ENCODE measurements at places on chromosomes 12 and 14.

DNA sequence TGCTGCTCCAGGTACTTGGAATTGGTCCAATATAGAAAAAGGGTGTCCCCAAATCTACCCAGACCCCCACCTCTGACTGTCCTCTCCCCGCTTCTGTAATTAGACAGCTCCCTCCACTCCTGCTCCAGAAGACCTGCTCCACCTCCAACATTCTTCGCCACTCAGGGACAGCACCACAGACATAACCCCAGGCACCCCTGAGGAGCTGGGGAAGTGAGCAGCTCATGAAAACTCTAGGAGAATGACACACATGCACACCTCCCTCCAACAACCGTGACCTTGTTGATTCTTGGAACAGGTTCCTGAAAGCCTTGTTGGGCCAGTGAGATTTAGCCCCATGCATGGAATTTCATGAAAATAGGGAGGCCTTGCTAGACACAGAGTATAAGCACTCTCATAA is 8.2 kb downstream of the KRT4 start:
- no peak for DNase-seq

DNA sequence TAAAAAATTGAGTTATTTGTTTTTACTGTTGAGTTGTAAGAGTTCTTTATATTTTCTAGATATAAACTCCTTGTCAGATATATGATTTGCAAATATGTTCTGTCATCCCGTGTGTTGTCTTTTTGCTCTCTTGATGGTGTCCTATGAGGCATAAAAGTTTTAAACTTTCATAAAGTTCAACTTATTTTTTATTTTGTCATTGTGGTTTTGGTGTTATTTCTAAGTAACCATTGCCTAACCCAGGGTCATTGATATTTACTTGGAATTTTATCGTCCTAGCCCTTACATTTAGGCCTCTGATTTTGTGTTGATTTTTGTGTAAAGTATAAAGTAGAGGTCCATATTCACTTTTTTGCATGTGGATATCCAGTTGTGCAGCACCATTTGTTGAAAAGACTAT is 63.1 kb downstream of the SRGAP1 start:
- DNase-seq, result no peak

DNA sequence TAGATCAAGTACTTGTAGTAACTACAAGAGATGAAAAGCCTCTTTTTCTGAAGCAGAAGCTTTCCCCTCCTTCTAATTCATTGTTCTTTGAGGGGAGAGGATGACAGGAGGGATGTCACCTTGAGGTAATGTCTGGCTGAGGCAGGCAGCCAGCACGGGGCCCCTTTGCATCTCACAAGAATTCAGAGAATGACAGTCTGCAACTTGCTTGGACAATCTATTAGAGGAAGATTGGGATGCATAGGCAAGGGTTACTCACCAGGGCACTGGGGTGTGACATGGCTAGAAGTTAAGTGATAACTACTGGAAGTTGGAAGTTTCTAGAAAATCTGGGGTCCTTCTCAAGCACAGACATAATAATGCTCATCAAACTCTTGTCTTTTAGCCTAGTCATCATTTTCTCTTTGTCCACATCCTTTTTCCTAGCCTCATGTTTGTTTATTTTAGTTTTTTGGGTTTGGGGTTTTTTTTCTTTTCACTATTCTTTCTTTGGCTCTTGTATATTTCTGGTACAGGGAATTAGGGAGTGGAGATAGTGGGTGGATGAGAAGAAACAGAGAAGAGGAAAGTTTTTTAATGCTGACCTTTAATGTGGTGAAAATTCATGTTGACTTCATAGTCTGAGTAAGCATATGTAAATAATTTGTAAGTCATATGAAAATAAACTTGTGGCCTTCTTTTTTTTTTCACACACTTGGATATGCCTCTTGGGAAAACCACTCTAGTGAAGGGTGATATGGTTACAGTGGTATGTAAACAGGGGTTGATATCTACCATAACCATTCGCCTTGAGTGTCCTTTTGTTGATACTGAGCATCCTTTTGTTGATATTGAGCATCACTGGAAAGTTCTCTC is 55.1 kb downstream of the TTLL5 start:
- no peak for DNase-seq

GRCh38 chr12:38157933-38158401 is 158.6 kb upstream of the ALG10B start:
- no peak for DNase-seq

- no peak for DNase-seq
Measured at GRCh38 chr14:79304279-79304678, 907.0 kb downstream of the DIO2 start.

- no peak for DNase-seq
Measured at GRCh38 chr14:101223561-101224162, 320.1 kb upstream of the RTL1 start.

GRCh38 chr14:66036547-66036946 is 449.6 kb upstream of the CCDC196 start:
- DNase-seq, result no peak

DNA sequence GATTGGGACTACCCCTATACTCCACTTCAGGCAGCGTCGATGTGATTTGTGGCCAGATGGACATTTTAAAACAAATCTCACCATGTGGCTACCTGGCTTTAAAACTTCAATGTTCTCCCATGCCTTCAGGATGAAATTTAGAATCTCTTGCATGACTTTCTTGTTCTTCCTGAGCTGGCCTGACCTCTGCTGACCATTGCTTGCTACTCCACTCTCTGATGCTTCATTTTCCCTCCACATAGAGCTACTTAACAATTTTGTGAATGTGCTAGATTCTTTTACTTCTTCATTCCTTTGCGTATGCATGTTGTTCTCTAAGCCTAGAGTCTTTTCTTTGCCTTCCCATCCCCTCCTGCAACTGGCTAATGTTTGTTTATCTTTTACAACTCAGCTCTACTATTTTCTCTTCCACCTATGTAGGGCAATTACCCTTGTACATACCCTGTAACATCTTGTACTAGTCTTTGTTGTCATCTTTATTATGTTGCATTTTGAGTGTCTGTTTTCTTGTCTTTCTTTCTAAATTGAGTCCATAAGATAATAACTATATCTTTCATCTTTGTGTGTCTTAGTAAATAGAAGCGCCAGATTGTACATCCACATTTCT is 41.2 kb downstream of the YLPM1 start:
- DNase-seq, result no peak

DNA sequence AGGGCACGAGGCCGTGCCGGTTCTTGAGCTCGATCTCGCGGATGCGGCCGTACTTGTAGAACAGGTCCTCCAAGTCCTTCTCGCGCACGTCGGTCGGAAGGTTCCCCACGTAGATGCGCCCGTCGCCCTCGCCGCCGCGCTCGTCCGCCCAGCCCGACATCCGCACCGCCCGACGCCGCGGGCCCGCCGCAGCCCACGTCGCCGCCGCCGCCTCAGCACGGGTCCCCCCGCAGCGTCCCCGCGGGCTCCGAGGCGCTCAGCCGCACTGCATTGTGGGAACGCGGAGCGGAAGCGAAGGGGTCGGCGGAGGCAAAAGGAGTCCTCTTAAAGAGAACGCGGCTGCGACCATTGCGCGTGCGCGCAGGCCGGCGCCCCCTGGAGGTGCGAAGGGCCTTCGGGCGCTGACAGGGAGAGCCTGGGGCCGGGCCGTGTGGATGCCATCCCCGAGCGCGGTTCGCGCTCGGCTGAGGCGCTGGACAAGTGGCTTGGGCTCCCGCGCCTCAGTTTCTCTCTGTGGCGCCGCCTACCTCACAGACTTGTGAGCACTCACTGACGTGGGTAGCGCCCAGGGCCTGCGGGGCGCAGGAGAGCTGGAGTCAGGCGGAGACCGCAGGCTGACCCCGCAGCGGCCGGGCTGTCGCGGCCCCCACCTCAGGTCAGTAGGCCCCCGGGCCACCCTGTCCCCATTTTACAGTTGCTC is at the start of gene SRSF9:
Gene SRSF9, minus strand, starts transcription at position 299 of the 700 bp plus-strand sequence. Its CDS starts 139 bp downstream, at position 160.
- DNase-seq, result peak; percentile 98

GRCh38 chr14:22614240-22614799 is 16.2 kb downstream of the ABHD4 start:
- no peak for DNase-seq

DNA sequence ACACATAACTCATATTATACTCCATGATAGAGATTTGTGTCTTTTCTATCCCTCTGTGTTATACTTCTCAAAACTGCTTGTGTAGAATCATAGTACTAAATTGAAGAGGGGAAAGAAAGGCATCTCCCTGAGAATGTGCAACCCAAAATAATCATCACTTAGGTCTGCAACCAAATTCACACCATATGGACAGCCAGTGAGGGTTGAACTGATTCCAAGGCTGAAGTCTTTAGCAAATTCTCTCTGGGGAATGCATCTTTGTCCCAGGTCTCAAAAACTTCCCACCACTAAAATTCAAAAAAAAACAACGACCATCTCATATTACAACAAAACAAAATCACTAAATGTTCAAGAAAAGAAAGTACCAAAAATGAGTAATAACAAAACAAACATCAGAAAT is 11.0 kb downstream of the ZFC3H1 start:
- DNase-seq, result no peak

- no peak for DNase-seq
Measured at GRCh38 chr12:117277875-117278274, 83.6 kb downstream of the NOS1 start.

DNA sequence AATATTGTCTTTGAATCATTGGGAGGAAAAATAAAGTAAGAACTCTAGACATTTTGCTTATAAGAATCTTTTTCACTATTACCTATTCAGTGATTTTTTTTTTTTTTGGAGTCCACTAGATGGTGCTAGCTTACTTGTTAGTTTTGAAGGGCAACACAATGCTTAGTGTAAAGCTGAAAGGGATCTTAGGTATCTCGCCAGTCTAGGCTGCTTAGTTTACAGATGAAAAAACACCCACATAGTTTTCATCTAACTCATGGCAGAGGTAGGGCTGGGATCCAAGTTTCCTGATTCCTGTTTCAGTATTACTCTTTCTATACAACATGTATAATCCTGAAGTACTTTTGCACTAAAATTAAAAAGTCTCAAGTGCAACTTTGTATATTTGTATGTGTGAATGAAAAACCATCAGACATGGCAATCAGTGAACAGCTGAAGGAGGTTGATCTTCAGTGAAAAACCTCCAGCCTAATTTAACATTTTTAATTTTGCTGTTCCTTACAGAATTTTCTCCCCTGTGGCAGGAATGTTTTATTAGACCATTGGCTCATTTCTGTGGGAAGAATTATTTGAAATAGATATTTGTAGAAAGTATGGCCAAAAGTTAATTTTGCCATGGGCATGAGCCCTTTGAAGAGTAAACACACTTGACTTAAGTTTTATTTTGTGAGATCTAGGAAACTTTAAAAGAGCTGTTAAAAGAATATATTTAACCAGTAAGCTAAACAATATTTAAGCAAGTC is 40.7 kb downstream of the LRRIQ1 start:
- no peak for DNase-seq

- no peak for DNase-seq
Measured at GRCh38 chr12:10940389-10940788, 1.3 kb upstream of the TAS2R14 start.

- DNase-seq, result no peak
Measured at GRCh38 chr14:64912261-64912660, 2.0 kb upstream of the CHURC1 start.

GRCh38 chr14:75752907-75753594 is 92.0 kb downstream of the TTLL5 start:
- no peak for DNase-seq

DNA sequence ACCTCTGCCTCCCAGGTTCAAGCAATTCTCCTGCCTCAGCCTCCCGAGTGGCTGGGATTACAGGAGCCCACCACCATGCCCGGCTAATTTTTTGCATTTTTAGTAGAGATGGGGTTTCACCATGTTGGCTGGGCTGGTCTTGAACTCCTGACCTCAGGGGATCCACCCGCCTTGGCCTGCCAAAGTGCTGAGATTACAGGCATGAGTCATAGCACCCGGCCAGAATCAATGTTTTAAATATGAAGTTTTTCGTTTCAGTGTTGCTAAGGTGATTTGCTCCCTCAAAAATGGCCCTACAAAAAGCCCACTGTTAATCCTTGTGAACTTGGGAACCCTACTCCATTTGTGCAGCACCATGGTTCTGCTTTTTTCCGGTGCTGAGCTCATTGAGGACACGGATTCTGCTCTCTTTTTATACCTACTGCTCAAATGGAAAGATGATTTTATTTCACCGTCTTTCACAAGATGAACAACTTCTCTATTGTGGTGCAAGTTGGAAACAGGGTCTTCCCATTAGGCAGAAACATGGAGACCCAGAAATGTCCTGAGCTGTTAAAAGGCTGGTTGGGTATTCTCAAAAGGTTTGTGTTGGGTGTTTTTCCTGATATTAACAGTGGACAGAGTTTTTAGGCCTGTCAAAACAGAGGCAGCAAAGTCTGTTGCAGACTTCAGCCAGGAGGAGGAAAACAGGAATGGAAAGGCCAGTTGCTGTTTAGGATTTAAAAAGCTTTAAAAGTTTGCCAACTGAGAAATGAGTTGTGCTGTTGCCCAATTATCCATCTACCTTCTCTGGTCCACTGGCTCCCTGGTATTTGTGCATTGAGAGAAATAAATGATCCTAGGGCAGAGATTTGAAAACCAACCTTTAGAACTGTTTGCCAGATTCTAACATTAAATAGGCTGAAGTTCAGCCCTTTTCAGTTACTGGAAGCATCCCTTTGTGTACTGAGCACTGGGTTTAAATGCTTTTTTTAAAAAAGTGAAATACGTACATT is 85.8 kb downstream of the ATP23 start:
- no peak for DNase-seq

DNA sequence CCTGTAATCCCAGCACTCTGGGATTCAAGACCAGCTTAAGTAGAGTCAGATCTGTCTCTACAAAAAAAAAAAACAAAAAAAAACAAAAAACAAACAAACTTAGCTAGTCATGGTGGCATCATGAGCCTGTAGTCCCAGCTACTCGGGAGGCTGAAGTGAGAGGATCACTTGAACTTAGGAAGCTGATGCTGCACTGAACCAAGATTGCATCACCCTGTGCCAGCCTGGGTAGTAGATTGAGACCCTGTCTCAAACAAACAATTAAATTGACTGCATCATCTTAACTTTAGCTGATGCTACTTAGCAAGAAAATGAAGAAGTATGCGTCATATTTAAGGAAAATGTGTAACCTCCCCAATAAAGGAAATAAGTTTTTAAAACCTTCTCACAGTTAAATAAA is 136.6 kb upstream of the ATXN7L3B start:
- DNase-seq, result no peak

DNA sequence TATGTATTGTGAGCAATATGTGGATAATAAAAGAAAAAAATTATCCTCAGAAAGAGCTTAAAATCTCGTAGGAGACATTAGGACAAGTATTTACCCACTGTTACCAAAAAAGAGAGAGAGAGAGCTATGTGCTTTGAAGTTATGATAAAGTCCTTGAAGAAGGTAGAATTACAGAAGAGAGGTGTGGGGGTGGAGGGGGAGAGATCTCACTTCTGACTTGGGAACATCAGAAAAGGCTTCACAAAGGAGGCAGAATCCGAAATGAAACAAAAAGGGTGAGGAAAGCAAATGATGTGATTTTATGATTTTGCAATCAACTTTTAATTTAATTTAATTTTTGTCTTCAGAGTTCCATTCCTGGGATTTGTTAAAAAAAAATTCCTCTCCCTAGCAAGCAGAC is 311.8 kb upstream of the ATP2B1 start:
- no peak for DNase-seq

- DNase-seq, result no peak
Measured at GRCh38 chr12:86081843-86082242, 174.3 kb downstream of the MGAT4C start.

GRCh38 chr14:61672796-61673195 is 22.5 kb upstream of the HIF1A start:
- DNase-seq, result no peak

- no peak for DNase-seq
Measured at GRCh38 chr12:76983420-76983819, 81.9 kb downstream of the E2F7 start.
